H9 (cell line): ENCODE measurements at places on chromosomes 5 and 9. TPM values are rescaled to one million over a fixed set of nuclear protein-coding genes. Genes with fewer than 3 reads are reported as not detected.

- no peak for DNase-seq
Measured at GRCh38 chr9:13860019-13860418, 453.9 kb downstream of the NFIB start.

DNA sequence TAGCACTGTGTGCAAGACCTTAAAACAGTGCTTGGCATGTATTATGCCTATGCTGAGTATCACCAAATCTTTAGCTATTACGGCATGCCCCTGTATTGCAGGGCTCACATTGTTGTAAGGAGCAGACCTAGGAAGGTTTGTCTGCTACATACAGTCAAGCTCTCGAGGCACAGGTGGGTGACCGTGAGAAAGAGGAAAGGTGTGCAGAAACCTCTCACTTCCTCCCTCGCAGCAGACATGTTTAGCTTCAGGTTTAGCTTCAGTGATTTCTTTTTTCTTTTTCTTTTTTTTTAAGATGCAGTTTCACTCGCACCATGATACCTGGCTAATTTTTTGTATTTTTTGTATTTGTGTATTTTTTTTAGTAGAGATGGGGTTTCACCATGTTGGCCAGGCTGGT, 275.8 kb upstream of the RIOK2 start:
- DNase-seq = no peak

- no peak for DNase-seq
Measured at GRCh38 chr9:83140061-83140460, 77.1 kb upstream of the RASEF start.

- DNase-seq = no peak
Measured at GRCh38 chr9:37215830-37216229, 95.5 kb downstream of the ZCCHC7 start.

DNA sequence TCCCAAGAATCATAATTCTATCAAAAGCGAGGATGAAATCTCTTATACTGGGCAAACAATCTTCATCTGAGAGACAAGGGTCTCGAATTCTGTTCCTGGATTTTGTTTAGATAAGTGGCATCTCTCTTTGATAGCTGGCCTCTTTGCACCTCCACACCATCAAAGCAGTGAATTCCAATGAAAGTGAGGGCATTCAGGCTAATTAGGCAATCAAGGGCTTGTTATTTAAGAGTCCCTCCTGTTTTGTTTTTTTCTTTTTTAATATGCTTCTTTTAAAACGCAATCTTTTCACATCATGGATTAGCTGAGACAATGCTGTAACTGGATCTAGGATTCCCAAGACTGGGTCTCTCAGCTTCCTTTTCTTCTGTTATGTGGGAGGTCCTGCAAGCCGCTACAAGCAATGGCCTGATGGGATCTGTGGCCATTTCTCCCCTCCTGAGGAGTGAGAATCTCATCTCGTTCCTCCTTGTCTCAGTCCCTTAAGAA, 67.9 kb downstream of the TNC start:
- no peak for DNase-seq

GRCh38 chr5:143176048-143176447, 227.4 kb downstream of the NR3C1 start:
- no peak for DNase-seq

DNA sequence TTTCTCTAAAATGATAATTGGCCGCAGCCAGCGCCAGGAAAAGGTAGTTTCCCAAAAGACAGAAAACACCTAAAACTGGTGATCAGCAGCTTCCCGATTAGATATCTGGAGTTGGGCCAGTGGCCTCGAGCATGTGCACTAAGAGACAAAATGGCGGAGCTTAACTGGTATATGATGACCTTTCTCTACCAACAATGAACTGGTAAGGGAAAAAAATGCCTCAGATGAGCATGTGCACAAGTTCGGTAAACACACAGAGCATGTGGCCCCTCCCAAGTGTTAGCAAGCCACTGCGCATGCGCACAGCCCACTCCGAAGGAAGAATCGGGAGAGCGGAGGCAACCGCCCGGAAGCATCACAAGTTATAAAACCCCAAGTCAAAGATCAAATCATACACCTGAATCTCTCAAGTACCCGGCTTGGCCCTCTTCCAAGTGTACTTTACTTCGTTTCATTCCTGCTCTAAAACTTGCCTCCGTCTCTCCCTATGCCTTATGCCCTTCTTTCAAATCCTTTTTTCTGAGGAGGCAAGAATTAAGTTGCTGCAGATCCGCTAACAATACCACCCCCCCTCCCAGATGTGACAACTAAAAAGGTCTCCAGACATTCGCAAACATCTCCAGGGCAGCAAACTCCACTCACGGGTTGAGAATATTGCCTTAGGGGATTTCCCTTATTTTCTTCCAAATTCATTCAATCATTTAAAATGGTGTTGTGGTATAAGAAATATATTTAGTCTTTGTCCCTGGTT, 15.0 kb upstream of the PTBP3 start:
- peak; percentile 64 for DNase-seq

DNA sequence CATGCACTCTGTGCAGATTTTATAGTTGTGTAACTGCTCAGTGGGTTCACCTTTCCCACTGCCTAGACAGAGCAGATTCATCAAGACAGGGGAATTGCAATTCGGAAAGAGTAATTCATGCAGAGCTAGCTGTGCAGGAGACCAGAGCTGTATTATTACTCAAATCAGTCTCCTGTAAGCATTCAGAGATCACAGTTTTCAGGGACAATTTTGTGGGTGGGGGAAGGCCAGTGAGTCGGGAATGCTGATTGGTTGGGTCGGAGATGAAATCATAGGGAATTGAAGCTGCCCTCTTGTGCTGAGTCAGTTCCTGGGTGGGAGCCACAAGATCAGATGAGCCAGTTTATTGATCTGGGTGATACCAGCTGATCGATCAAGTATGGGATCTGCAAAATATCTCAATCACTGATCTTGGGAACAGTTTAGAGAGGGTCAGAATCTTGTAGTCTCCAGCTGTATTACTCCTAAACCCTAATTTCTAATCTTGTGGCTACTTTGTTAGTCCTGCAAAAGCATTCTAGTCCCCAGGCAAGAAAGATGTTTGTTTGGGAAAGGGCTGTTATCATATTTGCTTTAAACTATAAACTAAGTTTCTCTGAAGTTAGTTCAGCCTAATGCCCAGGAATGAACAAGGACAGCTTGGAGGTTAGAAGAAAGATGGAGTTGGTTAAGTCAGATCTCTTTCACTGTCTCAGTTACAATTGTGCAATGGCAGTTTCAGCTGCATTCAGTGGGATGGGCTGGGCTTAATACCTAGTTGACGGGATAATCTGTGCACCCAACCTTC, 12.7 kb upstream of the SVEP1 start:
- no peak for DNase-seq

DNA sequence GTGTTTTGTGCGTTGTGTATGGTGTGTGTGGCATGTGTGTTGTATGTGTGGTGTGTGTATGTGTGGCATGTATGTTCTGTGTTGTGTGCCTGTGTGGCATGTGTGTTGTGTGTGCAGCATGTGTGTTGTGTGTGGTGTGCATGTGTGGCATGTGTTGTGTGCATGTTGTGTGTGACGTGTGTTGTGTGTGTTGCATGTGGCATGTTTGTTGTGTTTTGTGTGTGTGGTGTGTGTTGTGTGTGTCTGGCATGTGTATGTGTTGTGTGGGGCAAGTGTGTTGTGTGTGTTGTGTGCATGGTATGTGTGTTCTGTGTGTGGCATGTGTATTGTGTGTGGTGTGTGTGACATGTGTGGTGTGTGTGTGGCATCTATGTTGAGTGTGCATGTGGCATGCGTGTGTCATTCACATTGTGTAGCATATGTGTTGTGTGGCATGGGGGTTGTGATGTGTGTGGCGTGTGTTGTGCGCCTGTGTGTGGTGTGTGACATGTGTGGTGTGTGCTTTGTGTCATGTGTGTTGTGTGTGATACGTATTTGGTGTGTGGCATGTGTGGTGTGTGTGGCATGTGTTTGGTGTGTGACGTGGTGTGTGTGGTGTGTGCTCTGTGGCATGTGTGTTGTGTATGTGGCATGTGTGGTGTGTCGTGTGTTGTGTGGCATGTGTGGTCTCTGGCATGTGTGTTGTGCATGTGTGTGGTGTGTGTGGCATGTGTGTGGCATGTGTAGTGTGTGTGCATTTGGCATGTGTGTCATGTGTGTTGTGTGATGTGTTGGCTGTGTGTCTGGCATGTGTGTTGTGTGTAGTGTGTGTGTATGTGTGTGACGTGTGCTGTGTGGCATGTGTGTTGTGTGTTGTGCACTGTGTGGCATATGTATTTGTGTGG, 46.6 kb upstream of the IRX4 start:
- peak; percentile 22 for DNase-seq

- DNase-seq = no peak
Measured at GRCh38 chr5:154547551-154547950, 69.5 kb upstream of the HAND1 start.

DNA sequence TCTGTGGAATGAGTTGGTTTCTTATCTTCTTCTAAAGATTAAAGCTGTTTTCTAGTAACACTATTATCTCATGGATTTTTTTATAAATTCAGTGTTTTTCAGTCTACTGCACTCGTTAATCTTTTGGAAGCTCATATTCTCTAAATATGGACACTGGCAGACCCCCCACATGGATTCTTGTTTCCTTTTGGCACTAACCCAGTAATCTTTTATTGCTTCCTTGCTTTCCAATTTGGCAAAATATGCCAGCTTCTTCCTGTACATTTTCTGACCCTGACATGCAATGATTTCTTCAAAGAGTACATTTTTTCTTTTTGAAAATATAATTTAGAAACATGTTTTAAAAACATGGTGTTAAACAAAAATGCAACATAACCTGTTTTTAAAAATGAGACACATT, 474.2 kb upstream of the FTMT start:
- no peak for DNase-seq

GRCh38 chr5:87313216-87313615, 45.5 kb downstream of the RASA1 start:
- DNase-seq = no peak

GRCh38 chr9:136095070-136096058, at the start of gene NACC2:
NACC2 (minus strand) TSS chr9:136095289; CDS start chr9:136050521, 44,768 bp downstream.
- DNase-seq = no peak

- no peak for DNase-seq
Measured at GRCh38 chr5:173334808-173335207, 6.6 kb upstream of the STC2 start.

DNA sequence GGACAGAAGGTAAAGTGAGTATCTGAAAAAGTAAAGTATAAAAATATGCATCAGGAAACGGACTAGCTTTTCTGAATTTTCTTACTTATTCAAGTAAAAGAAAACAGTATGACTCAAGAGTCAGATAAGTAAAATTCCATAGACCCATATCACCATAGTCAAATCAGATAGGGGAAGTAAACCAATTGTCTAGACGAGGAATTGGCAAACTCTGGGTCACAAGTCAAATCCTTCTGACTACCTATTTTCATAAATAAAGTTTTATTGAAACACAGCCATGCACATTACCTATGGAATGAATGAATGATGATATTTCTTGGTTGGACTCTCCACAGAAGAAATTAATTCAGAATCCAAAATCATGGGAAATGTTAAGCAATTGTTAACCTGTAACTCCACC, 59.1 kb upstream of the TMC1 start:
- no peak for DNase-seq

- DNase-seq = peak; percentile 89
Measured at GRCh38 chr9:135343837-135344522, 135.6 kb upstream of the PPP1R26 start.

- DNase-seq = no peak
Measured at GRCh38 chr5:125478599-125478998, 732.2 kb upstream of the ZNF608 start.

DNA sequence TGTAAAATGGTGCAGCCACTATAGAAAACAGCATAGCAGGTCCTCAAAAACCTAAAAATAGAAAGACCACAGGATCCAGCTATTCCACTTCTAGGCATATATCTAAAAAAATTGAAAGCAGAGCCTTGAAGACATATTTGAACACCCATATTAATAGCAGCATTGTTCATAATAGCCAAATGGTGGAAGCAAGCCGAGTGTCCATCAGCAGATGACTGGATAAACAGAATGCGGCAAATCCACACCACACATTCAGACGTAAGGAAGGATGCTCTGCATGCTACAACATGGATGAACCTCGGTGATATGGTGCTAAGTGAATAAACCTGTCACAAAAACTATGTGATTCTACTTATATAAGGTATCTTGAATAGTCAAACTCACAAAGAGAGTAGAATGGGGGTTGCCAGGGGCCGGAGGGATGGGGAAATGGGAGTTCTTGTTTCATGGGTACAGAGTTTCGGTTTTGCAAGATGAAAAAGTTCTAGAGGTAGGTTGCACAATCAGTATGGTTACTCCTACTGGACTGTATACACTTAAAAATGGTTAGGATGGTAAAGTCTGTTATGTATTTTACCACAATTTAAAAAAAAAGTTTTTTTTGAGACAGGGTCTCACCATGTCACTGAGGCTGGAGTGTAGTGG, 17.1 kb upstream of the HSD17B3 start:
- no peak for DNase-seq

DNA sequence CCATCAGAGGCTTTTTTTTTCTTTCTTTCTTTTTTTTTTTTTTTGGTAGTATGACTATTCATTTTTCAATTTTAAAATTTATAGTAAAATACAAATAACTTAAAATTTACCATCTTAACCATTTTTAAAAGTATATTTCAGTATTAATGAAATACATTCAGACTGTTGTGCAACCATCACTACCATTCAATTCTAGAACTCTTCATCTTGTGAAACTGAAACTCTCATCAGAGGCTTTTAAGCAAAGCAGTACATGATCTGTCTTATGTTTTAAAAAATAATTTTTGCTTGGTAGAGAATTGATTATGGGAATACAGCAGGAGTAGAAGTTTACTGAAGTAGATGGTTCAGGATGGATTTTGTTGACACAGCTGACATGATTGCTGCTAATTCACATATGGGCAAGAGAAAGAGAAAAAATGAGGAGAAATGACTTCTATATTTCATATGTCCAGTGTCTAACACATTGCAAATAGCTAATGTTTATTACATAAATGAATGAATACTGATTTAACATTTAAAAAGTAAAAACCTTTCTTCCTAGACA, 13.4 kb downstream of the ELOVL7 start:
- DNase-seq = no peak

DNA sequence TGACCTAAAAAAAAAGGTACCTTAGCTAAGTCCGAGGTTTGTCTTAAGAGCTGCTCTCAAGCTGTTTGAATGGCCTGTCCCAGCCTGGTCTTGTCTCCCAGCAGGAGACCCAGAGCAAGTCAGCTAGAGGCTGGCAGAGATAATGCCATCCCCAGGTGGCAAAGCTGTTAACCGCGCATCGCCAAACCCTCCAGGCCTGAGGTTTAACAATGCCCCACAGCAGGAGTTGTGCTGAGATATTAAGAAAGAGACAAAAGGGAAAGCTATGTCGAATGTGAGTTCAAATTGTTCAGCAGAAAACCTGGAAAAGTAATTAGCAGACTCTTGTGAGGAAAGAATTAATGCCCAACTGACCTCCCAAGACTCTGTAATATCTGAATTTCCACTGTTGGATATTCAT, 187.1 kb downstream of the FSTL4 start:
- peak; percentile 60 for DNase-seq

Gene FBLL1
- total RNA-seq = 3.6 and 4.8 TPM in 2 replicates

Gene ALDH7A1
- total RNA-seq = 142 and 148 TPM in 2 replicates

Gene G3BP1
- total RNA-seq = 439 and 448 TPM in 2 replicates

Gene ANKH
- 9.6 and 10.2 TPM in 2 replicates for total RNA-seq

Gene IFNB1
- not detected in 2 replicates for total RNA-seq

Gene PCDHGA11
- total RNA-seq = 2.6 and 2.7 TPM in 2 replicates

Gene ADGRV1
- 55.4 and 64.8 TPM in 2 replicates for total RNA-seq

Gene NUTM2G
- 0.48 and 0.57 TPM in 2 replicates for total RNA-seq

Gene SHISAL2B
- total RNA-seq = 5.0 and 5.4 TPM in 2 replicates

Gene PROB1
- 3.3 and 3.4 TPM in 2 replicates for total RNA-seq
